Natural killer cell (primary cell): ENCODE measurements at places on chromosomes 5 and 9. TPM values are rescaled to one million over a fixed set of nuclear protein-coding genes. Genes with fewer than 3 reads are reported as not detected.

GRCh38 chr5:102971676-102972293, 148.2 kb downstream of the GIN1 start:
- H3K36me3 ChIP-seq: no peaks in the 10 kb centered on the region
- H3K27ac ChIP-seq: no peak overlapping the region
- H3K27me3 ChIP-seq: no peaks in the 10 kb centered on the region
- no peak overlapping the region for H3K4me3 ChIP-seq
- H3K4me1 ChIP-seq: no peaks in the 10 kb centered on the region
- DNase-seq: no peak

DNA sequence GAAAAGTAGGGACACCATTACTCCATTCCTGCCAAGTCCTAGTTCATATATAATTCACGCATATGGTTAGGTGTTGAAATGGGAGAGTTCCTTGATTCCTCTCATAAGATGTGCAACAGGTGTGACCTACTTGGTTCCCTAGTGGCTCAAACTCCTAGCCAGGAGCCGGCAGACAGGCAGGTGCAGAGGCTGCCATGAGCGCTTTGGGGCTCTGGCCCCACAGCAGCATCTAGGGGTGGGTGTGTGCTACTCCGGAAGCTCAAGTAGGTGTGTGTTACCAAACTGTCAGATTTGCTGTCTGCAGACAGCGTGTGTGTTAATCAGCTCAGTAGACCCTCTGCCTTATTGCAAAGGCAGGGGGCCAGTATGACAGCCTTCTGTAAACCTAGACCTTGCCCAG, 1652.4 kb upstream of the ACO1 start:
- H3K27ac ChIP-seq: no peak overlapping the region
- no peak overlapping the region for H3K4me3 ChIP-seq
- no peak for DNase-seq
- H3K27me3 ChIP-seq: no peaks in the 10 kb centered on the region

GRCh38 chr5:58499231-58499630, 8.0 kb downstream of the GAPT start:
- H3K27me3 ChIP-seq: no peaks in the 10 kb centered on the region
- peak overlapping the region; percentile 8 for H3K27ac ChIP-seq
- H3K4me3 ChIP-seq: no peak overlapping the region
- DNase-seq: no peak

Gene NR4A3
- 43.4 TPM for total RNA-seq

Gene PLCXD3
- not detected for total RNA-seq

DNA sequence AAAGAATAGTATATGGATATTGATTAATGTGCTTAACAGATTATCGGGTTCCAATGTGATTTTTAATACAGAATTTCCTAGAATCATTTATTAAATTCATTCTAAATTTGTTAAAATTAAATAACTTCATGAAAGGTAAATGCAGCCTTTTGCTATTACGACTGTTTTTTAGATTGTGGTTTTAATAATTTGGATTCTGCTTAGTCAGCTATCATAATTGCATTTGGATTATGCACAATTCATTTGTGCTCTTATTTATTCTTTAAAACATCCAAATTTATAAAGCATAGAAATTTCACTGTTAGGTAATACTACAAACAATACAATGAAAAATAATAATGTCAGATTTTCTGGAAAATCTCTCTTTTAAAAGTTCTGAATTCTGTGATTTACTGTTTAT, 1598.5 kb downstream of the EFNA5 start:
- H3K36me3 ChIP-seq: no peaks in the 10 kb centered on the region
- no peaks in the 10 kb centered on the region for H3K27me3 ChIP-seq
- no peak for DNase-seq
- H3K4me3 ChIP-seq: no peak overlapping the region
- no peaks in the 10 kb centered on the region for H3K4me1 ChIP-seq

DNA sequence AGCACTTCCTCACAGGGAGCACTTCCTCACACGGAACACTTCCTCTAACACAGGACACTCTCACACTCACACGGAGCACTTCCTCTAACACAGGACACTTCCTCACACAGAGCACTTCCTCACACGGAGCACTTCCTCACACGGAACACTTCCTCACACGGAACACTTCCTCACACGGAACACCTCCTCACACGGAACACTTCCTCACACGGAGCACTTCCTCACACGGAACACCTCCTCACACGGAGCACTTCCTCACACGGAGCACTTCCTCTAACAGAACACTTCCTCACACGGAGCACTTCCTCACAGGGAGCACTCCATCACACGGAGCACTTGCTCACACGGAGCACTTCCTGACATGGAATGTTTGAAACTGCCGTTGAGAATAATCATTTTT, 13.4 kb downstream of the POMT1 start:
- H3K4me1 ChIP-seq: peaks cover 22% of the 10 kb centered on the region
- no peak overlapping the region for H3K4me3 ChIP-seq
- peak overlapping the region; percentile 23 for H3K27ac ChIP-seq
- DNase-seq: no peak
- peaks cover 52% of the 10 kb centered on the region for H3K36me3 ChIP-seq

- no peak for DNase-seq
- no peaks in the 10 kb centered on the region for H3K27me3 ChIP-seq
- H3K27ac ChIP-seq: no peak overlapping the region
- H3K4me3 ChIP-seq: no peak overlapping the region
Observed at GRCh38 chr5:130112246-130112645, 208.0 kb downstream of the CHSY3 start.

GRCh38 chr5:154470947-154471870, 6.8 kb downstream of the HAND1 start:
- DNase-seq: no peak
- peaks cover 30% of the 10 kb centered on the region for H3K4me1 ChIP-seq
- H3K27ac ChIP-seq: no peak overlapping the region
- no peak overlapping the region for H3K4me3 ChIP-seq
- H3K36me3 ChIP-seq: no peaks in the 10 kb centered on the region

GRCh38 chr9:121505903-121506735, 6.5 kb upstream of the GGTA1 start:
- H3K36me3 ChIP-seq: no peaks in the 10 kb centered on the region
- H3K27ac ChIP-seq: no peak overlapping the region
- no peaks in the 10 kb centered on the region for H3K27me3 ChIP-seq
- no peak overlapping the region for H3K4me3 ChIP-seq

GRCh38 chr5:94066437-94067207, 325.2 kb upstream of the POU5F2 start:
- peaks cover 12% of the 10 kb centered on the region for H3K4me1 ChIP-seq
- H3K27ac ChIP-seq: no peak overlapping the region
- H3K4me3 ChIP-seq: no peak overlapping the region
- DNase-seq: no peak
- no peaks in the 10 kb centered on the region for H3K36me3 ChIP-seq
- H3K27me3 ChIP-seq: no peaks in the 10 kb centered on the region

- no peaks in the 10 kb centered on the region for H3K27me3 ChIP-seq
- no peaks in the 10 kb centered on the region for H3K4me1 ChIP-seq
- no peak overlapping the region for H3K27ac ChIP-seq
- no peaks in the 10 kb centered on the region for H3K36me3 ChIP-seq
Observed at GRCh38 chr5:53820119-53820801, 259.8 kb downstream of the NDUFS4 start.
